T-helper 9 cell (primary cell): ENCODE measurements at places on chromosomes 7 and 10.

- no peak for DNase-seq
Observed at GRCh38 chr10:68333440-68334431, 1.0 kb upstream of the PBLD start.

DNA sequence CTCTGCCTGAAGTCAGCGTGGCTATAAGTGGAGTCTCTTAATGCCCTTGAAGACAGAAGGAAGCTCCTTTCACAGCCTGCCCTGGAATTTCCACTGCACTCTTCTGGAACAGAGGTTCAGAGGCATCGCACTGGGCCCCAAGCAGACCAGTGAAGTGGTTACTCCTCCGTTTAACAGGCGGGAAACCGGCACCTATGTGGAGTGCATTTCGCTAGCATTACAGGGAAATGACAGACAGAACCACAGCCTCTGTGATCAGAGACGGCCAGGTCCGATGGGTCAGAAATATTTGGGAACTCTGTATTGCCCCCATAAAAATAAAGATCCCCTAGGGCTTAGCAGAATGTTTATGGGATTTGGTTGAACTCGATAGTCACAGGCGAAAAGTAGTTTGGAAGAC lies 406.9 kb upstream of the PRKCQ start:
- no peak for DNase-seq

GRCh38 chr10:110528224-110528996 lies 30.7 kb downstream of the DUSP5 start:
- no peak for DNase-seq

DNA sequence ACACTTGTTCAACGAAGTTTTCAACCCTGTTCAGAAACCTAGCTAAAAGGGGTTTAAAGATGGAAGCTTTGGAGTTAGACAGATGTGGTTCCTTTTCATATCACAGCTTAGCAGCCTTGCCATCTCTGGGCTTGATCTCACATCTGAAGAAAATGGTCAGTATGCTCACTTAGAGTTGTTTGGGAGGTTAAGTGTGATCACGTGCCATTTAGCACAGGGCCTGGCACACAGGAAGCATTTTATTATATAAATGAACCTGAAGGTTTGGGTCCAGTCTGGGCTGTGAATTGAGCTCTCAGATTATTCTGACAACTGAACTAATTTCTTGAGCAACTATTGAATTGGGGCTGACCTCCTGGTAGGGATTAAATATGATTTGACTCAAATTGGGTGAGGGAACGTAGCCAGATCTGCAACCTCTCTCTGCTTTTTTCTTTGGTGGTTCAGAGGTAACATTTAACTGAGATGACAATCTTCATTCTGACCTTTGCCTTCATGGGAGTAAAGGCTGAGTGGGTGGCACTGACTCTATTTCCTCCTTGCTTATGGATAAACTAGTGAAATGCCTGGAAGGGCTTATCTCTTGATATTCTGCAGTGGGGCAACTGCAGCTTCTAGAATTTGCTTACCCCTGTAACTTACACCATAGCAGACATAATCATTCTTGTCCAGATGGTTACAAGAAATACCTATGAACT lies 10.2 kb upstream of the HKDC1 start:
- no peak for DNase-seq

DNA sequence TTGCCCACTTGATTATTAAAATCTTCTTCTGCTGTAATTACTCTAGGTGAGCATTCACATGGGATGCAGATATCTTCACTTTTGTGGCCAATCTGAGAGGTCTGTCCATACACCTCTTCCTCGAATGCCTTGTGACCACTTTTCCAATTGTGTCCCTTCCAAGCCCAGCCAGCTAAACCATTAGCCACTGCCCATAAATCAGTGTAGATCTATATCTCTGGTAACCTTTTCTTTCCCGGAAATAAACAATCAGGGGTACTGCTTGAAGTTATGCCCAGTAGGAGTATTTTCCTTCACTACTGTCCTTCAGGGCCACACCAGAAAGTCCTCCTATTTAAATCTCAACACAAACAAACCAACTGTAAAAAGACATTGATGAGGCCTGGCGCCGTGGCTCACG lies 104.6 kb upstream of the KCNMA1 start:
- no peak for DNase-seq

DNA sequence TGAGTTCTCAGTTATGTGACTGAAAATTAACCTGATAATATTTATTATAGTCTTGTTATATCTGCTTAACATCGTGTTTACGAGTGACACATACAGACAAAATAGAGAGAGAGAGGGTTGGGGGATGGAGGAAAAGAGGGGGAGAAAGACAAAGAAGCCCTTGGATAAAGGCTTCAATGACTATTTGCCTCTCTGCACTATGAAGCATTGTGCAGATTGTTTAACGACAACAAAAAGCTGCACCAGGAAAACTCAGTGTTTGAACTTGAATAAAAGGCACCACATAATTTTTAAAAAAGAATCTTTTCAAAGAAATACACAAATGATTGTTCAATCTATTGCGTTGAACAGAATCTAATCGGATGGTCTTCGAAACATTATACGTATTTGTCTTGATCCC lies 27.8 kb downstream of the MAGI2 start:
- no peak for DNase-seq

DNA sequence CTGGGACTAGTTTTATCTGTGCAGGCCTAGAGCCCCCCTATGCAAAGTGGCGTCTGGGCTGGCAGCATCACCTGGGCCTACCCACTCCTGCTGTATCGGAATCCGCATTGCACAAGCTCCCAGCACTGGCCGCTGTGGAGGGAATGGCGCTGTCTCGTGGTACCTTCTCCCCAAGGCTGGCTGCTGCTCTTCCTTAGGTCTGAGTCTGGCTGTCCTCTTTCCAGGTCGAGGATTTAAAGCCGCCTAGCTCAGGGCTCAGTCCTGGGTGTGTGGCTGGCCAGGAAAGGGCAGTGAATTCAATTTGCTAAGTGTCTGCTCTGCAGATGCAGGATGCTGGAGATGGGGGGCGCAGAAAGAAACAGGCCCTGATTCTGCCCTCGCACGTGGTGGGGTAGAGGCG lies 44.7 kb downstream of the MGMT start:
- DNase-seq: no peak

DNA sequence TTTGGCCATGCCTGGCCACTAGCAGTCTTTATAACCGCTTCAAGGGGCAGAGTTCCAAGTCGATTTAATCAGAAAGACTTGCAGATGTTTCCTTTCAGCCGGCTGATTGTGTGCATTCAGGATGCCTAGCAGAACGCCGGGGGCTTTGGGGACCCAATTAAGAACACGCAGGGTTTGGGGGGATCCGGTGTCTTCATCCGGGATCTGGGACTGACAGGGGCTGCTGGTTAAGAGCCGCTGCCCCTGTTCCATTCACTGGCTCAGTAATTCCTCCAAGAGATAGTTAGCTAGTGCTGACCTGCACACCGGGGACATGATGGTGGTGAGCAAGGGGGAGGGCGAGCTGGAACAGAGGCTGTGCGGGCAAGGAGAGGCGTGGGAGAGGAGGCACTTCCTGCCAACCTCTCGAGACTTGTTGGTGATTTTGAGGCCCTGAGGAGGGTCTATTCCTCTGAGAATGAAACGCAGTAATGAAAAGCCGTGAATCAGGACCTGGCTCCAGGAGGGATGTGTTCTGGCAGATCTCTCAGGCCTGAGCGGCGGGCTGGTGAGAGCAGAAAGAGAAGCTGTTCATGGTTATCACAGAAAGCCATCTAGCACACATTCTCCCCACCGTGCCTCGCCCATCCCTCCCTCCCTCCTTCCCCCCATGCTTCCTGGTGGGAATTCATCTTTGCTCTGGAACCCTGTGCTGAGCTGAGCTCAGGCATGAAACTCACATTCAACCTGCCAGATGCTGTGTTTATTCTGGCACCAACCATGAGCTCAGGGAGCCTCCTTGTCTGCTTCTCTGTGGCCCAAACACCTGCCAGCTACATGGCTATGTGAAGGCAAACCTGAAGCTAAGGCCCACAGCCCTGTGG lies 152.0 kb downstream of the CCDC3 start:
- no peak for DNase-seq

DNA sequence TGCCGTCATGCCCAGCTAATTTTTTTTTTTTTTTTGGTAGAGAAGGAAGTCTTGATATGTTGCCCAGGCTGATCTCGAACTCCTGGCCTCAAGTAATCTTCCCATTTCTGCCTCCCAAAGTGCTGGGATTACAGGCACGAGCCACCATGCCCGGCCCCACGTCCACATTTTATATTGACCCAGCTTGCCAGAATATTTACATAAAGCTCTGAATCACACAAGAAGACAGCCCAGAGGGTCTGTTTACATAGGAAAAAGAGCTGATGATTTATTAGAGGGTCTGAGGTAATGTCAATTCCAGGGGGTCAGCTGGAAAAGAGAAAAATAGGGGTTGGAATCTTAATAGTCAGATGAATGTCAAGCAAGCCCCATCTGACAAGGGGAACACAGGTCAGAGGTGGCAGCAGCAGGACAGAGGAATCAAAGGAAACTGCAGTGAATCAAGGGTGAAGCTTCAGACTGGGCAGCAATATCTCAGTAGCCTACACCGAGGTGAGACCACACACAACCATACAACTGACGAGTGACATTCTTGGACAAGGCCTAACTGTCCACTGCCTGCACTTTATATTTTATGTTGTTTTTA lies 15.8 kb upstream of the SLF2 start:
- DNase-seq: no peak

- DNase-seq: no peak
Observed at GRCh38 chr7:1344421-1344820, 111.7 kb downstream of the UNCX start.

- no peak for DNase-seq
Observed at GRCh38 chr10:77926566-77927401, at the start of gene DLG5. Gene DLG5, minus strand, starts transcription at chr10:77926755. Its CDS starts 235 bp downstream, at chr10:77926520.

DNA sequence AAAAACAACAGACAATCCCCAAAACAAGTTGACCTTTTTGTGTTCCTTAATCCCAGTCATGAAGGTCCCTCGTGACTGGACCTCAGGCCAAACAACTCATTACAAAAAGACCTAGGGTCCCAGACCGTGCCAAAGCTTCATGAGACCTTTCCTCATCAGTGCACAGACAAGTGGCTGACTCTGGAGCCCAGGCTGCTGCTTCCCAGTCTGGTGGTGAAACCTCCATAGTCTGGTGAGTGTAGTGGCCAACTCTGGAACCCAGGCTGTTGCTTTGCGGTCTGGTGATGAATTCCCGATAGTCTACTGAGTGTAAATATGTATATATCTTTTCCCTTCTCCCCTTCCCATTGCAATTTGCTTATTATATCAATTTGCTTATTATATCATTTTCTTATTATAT lies 22.1 kb upstream of the SLC18A3 start:
- no peak for DNase-seq
